Stimulated activated naive B cell treated with anti-CD40 and anti-IgM and Interleukin-4, amounts not matched to agents 10 μg/mL and 1 μg/mL and 100 μg/mL, for 72 hours (primary cell): ENCODE measurements at places on chromosomes 4 and X.

- DNase-seq = no peak
- no peak overlapping the region for H3K27ac ChIP-seq
- no peak overlapping the region for H3K4me3 ChIP-seq
- H3K36me3 ChIP-seq = peaks cover 34% of the 10 kb centered on the region
- H3K4me1 ChIP-seq = no peaks in the 10 kb centered on the region
- H3K27me3 ChIP-seq = no peaks in the 10 kb centered on the region
Observed at GRCh38 chr4:8507196-8507570, 66.6 kb downstream of the TRMT44 start.

DNA sequence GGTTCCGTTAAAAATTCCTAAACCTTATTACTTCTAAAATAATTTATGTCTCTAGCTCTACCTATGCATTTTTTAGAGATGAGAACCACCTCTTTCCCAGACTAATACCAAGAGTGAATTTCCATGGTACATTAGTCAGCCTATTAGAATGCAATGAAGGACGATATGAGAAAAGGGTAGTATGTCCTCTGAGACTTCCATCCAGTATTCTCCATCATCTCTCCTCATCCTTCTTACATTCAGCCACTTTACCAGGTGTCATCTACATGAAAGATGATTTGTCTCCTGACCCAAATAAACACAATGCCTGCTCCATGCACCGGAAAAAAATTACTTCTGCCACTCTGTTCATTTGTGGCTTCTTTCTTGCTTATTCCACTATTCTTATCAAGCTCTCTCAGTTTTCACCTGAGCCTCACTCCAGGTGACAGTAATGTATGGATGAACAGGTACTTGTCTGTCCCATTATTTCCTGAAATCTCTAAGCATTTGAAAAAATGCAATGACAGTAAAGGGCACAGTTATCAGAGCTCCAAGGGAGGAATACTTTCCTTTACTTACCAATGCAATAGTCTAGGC is 97.9 kb downstream of the MAB21L2 start:
- no peak for DNase-seq
- peaks cover 7% of the 10 kb centered on the region for H3K36me3 ChIP-seq
- no peak overlapping the region for H3K4me3 ChIP-seq

DNA sequence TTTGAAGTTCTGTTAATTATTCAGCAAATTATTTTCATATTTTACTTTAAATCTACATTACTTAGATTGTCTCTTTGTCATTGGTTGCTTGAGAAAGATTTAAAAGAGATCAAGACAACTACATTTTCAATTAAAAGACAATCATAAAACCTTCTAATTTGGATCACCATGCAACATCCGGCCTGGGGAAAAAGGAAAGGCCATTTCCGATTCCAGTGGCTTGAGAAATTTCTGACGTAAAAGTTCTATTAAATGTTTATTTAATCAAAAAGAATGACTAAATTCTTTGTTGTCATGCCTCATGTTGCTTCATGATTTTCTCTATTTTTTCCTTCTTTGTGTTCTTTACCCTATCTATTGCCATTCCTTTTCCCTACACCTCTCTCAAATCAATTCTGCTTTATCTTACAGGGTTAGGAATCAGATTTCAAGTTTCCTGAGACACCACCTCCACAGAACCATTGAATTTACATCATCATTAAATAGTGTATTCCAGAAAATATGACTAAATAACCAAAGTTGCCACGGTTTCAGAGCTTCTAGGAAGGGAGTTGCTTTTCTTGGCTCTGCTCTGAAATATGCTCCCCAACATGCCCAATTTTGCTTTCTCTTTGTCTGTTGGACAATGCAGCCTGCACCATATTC is 124.6 kb upstream of the ACSL4 start:
- no peak overlapping the region for H3K27ac ChIP-seq
- no peaks in the 10 kb centered on the region for H3K4me1 ChIP-seq
- DNase-seq = no peak
- no peaks in the 10 kb centered on the region for H3K27me3 ChIP-seq
- H3K4me3 ChIP-seq = no peak overlapping the region

GRCh38 chr4:141142423-141142822 is 9.2 kb upstream of the RNF150 start:
- H3K27me3 ChIP-seq = peaks cover 7% of the 10 kb centered on the region
- no peaks in the 10 kb centered on the region for H3K4me1 ChIP-seq
- no peak for DNase-seq
- no peak overlapping the region for H3K27ac ChIP-seq

GRCh38 chr4:158133551-158133950 is 39.3 kb downstream of the GASK1B start:
- no peak overlapping the region for H3K27ac ChIP-seq
- H3K4me1 ChIP-seq = no peaks in the 10 kb centered on the region
- H3K27me3 ChIP-seq = no peaks in the 10 kb centered on the region
- H3K4me3 ChIP-seq = no peak overlapping the region
- H3K36me3 ChIP-seq = no peaks in the 10 kb centered on the region

GRCh38 chrX:13088156-13088487 is 43.7 kb upstream of the FAM9C start:
- H3K27me3 ChIP-seq = peaks cover 7% of the 10 kb centered on the region
- H3K36me3 ChIP-seq = peaks cover 17% of the 10 kb centered on the region
- H3K4me1 ChIP-seq = peaks cover 41% of the 10 kb centered on the region
- DNase-seq = no peak
- peak overlapping the region; percentile 100 for H3K27ac ChIP-seq

GRCh38 chrX:45847961-45848360 is 647.3 kb upstream of the DIPK2B start:
- H3K27ac ChIP-seq = no peak overlapping the region
- peaks cover 8% of the 10 kb centered on the region for H3K27me3 ChIP-seq

DNA sequence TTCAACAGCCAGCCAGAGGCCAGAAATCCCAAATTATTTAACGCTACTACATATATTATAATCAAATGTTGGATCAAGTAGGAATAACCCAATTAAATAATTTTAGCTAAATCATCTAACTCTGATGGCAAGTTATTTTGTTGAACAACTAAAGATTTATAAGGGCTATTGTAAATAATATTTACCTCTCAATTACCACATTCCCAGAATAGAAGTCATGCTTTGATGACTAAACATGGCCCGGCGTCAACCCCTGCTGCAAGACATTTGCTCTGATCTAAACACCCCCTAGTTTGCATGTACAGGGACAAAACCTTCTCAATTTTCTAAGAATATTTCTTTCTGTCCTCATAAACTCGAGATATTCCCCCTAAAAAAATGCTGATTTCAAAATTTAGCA is 14.2 kb downstream of the VEGFC start:
- H3K27ac ChIP-seq = no peak overlapping the region
- DNase-seq = no peak
- H3K4me1 ChIP-seq = no peaks in the 10 kb centered on the region
- H3K36me3 ChIP-seq = no peaks in the 10 kb centered on the region
- no peaks in the 10 kb centered on the region for H3K27me3 ChIP-seq
- H3K4me3 ChIP-seq = no peak overlapping the region

GRCh38 chr4:154208424-154208823 is 283.2 kb downstream of the DCHS2 start:
- no peaks in the 10 kb centered on the region for H3K4me1 ChIP-seq
- no peak overlapping the region for H3K4me3 ChIP-seq
- DNase-seq = no peak
- H3K36me3 ChIP-seq = peaks cover 2% of the 10 kb centered on the region
- peaks cover 5% of the 10 kb centered on the region for H3K27me3 ChIP-seq

DNA sequence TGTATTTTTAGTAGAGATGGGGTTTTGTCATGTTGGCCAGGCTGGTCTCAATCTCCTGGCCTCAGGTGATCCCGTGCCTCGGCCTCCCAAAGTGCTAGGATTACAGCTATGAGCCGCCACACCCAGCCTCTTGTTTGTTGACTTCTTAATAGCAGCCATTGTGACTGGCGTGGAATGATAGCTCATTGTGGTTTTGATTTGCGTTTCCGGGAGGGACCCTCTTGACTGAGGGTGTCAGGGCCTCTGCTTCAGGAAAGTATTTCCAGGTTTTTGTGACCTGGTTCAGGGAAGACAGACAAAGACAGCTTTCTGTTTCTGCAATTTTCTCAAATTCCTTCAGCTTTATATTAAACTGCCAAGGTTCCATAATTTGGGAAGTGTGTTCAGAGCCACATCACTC is 15.1 kb downstream of the CSF2RA start:
- H3K27me3 ChIP-seq = peaks cover 10% of the 10 kb centered on the region
- H3K4me1 ChIP-seq = peaks cover 22% of the 10 kb centered on the region
- DNase-seq = no peak
- no peaks in the 10 kb centered on the region for H3K36me3 ChIP-seq
- H3K27ac ChIP-seq = no peak overlapping the region

- DNase-seq = no peak
- H3K27ac ChIP-seq = no peak overlapping the region
- H3K36me3 ChIP-seq = no peaks in the 10 kb centered on the region
- no peak overlapping the region for H3K4me3 ChIP-seq
Observed at GRCh38 chr4:148390311-148390710, 51.9 kb downstream of the NR3C2 start.

DNA sequence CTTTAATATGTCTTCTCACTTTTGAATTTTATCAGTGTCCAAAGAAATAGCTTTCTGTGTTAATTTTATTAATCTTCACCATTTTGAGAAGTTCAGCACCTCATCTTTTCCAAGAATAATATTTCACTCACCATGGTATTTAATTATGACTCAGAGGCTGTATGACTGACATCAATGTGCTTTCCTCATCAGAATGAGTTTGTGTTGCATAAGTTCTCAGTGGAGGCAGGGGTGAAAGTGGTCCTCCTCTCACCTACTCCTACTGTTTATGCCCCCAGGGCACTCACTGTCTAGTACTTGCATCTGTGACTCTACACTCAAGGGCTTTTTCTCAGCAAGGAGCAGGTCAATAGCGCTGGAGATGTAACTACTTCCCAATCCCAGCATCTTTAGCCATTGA is 905.3 kb upstream of the INTU start:
- H3K4me1 ChIP-seq = no peaks in the 10 kb centered on the region
- H3K36me3 ChIP-seq = no peaks in the 10 kb centered on the region
- DNase-seq = no peak
- H3K27ac ChIP-seq = no peak overlapping the region

DNA sequence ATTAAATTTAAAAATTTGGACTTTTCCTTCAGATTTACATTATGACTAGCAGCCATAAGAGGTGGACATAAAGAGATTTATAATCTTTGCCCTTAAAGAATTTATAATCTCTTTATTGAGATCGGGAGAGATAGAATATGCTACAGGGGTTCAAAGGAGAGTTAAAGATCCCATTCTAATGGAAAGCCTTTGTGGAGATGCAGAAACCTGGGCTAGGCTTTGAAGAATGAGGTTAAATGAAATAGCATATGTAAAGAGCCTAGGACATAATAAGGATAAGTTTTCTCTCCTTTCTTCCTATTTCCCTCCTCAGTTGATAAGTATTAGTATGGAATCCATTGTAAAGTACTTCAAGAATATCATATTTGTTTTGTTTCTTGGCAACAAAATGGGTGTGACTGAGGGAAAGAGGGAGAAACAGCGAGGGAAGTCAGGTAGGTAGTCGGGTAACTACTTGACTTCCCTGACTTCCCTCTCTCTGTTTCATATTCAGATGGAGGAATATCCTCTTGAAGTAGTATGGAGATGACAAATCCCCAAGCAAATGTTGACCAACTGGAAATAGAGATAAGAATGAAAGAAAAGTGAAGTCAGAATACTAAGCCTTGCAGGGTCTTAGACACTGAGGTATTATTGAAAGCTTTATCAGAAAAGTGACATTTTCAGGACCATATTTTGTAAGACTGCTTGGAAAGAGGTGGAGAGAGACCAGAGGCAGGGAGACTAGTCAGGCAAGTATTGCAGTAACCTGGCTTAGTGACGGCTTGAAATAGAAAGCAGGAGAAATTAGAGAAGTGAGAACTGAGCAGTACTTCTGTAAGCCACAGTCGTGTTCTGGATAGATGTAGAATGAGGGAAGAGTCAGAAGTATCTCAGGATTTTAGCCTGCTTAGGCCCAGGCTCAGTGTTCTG is 82.9 kb downstream of the PDLIM5 start:
- peak overlapping the region; percentile 32 for H3K27ac ChIP-seq
- H3K27me3 ChIP-seq = no peaks in the 10 kb centered on the region

DNA sequence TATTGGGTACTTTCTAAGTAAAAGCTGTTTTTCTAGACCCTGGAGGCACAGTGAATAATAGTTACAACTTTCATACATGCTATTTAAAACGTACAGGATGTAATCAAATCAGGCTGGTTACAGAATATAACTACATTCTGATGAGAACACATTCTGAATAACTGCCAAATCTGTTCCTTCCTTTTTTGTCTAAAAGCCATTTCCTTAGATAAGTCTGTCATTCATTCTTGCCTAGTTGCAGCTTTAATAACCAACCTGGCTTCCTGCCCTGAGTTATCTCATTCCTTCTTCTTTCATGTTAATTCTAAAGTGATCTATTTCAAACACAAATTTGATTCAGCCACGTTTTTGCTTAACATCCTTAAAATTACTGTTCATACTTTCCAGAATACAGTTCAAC is 189.7 kb upstream of the ITM2A start:
- no peak overlapping the region for H3K4me3 ChIP-seq
- H3K27me3 ChIP-seq = no peaks in the 10 kb centered on the region
- no peaks in the 10 kb centered on the region for H3K4me1 ChIP-seq
- no peak for DNase-seq
- no peaks in the 10 kb centered on the region for H3K36me3 ChIP-seq

DNA sequence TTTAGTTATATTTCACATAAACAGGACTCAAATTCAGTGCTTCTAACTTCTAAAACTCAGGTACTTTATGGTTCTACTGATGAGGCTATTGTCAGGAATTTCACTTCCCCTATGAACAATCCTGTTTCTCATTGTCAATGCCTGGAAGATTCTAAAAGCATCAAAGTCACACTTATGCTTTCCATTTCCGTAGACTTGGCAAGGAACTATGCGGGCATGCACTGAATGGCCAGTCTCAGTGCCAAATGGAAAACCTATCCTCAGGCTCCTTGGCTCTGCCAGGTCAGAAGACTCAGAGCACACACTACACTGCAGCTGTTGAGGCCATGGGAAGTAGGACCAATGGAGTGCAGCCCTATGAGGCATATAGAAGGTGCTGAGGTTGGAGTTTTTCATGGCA is 97.0 kb upstream of the PTPN13 start:
- no peak for DNase-seq
- H3K4me3 ChIP-seq = no peak overlapping the region
- H3K36me3 ChIP-seq = no peaks in the 10 kb centered on the region
- no peak overlapping the region for H3K27ac ChIP-seq

DNA sequence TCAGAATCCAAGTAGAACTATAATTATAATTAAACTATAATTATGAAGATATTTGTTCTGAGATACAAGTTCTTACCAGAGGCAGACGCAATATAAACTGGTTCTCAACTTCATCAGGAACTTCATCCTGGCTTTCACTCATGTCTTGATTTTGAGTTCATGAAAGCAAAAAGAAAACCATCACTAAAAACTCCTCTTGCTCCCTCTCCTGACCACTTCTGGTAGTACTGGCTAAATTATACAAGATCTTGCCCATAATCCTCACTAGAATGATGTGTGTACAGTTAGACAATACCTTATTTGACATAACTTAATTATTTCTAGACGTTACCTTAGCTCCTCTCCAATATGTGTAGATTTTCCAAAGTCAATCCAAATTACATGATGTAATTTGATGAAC is 3.7 kb downstream of the TAF7L start:
- peaks cover 2% of the 10 kb centered on the region for H3K27me3 ChIP-seq
- no peak overlapping the region for H3K4me3 ChIP-seq
- H3K27ac ChIP-seq = no peak overlapping the region
- DNase-seq = no peak
